Right ventricle myocardium inferior (tissue), 1 donor: ENCODE measurements at places on chromosomes 2 and 18. TPM values are rescaled to one million over a fixed set of nuclear protein-coding genes. Genes with fewer than 3 reads are reported as not detected.
A peak's percentile ranks its signal among the peaks of the same experiment; 100 is the strongest.

DNA sequence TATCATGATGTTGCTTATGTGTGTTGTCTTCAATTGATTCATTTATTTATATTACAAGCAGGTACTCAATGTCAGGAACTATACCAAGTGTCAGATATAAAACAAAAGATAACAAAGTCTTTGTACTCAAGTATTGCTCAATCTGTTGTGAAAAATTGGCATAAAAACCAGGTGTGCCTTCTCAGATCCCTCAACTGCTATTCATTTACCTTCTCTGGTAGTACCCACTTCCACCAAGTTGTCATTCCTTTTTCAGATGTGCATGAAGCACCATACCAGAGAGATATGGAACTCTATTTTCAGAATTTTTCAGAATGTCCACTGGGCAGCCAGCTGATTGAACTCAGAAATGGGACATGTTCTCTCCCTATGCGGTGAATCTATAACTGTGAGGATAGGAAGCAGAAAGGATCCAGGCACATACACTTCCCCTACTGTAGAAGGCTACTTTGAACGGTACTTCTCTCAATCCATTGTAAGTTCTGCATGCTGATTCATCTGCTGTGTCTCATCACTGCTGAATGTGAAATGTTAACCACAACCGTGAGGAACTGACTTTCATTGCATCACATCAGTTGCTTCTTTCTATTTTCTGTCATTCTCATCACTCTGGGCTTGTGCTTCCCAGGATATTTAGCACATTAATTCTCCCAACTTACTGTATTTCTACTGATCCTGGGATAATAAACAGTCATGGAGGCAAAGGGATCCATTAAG is 1621.3 kb downstream of the SUCLG1 start:
- DNase-seq: no peak

CHN1 gene
- total RNA-seq: 11.7 TPM

DNA sequence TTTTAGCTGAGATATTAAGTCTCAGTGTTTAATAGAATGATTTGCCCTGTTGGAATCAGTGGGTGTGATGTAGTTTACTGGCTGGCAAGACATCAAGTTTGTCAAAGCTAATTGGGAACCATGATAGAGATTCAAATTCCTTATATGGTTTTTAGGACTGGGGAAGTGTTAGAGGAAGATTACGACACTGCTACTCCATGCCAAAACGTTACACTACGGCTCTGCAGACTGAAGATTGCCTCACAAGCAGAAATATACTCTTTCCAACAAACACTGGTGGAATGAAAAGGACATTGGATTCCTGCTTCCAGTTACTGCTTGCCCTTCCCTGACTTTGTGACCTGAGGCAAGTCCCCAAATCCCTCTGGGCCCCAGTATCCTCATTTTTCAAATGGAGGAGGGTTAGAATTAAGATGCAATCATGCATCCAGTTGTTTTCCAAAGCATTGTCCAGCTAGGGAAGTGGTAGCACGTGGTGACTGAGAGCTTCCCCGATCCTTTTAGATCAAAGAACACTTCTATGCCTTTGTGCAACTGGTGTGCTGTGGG is 147.6 kb downstream of the CDC42EP3 start:
- DNase-seq: no peak

MYL1 gene
- not detected for total RNA-seq

GRCh38 chr2:109209941-109210340 is 80.9 kb downstream of the SH3RF3 start:
- DNase-seq: no peak

- peak; percentile 4 for DNase-seq
These were observed 38.2 kb downstream of the CELF4 start for GRCh38 chr18:37527395-37527794.

ARHGAP28 gene
- 1.1 TPM for total RNA-seq

DNA sequence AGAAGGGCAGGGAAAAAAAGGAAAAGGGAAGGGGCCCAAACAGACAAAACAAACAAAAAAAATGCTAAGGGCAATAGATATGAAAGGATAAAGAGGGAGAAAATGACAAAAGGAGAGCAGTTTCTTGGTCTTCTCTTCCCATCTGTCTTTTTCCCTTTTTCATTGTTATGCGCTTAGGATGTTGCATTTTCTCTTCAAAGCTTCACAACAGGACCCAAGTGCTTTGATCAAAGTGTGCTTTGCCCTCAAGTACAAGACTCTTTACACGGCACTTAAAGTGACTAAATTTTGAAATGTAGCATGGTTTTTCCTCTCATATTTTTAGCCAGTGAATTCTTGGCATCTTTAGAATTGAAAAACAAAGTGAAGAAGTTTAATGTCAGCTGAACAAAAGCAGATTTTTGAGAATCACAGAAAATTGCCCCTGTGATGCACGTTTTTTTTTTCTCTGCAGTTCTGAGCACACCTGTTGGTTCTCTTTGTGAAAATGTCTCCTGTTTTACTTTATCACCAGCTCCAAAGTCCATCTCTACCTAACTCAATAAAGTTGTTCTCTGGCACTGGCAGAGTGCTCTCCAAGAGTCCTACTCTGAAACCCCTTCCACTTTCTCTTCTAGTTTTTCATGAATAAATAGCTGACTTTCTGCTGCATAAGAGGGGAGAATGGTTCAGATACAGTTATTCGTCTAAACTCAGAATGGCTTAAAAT is 126.6 kb downstream of the KCNH7 start:
- no peak for DNase-seq
